ENCODE measurements at places on chromosomes 5 and 9.
A peak's percentile ranks its signal among the peaks of the same experiment; 100 is the strongest.

- no peak for DNase-seq
Observed at GRCh38 chr5:38574009-38574408, 17.6 kb upstream of the LIFR start.

DNA sequence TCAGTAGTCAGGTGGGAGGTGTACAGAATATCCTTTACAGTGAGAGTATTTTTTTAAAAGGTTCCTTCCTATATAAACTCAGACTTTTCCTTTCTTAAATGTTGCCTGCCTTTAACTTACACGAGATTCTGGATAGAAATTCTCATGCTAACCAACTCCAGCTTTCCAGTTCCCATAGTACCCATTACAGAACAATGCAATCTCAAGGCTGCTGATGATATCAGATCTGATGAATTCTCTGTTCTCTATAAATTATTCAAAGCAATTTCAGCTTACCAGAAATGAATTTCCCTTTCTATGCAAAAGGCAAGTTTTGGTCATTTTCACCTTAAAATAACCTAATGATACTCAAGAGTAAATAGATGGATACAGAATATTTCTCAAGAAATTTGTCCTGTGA lies 90.3 kb downstream of the NUDT12 start:
- DNase-seq: no peak

- DNase-seq: peak; percentile 27
Observed at GRCh38 chr9:70111641-70112236, 68.1 kb downstream of the MAMDC2 start.

- peak; percentile 26 for DNase-seq
Observed at GRCh38 chr9:13432904-13433303, 153.4 kb upstream of the MPDZ start.

GRCh38 chr9:17117372-17117771 lies 17.5 kb upstream of the CNTLN start:
- DNase-seq: no peak

DNA sequence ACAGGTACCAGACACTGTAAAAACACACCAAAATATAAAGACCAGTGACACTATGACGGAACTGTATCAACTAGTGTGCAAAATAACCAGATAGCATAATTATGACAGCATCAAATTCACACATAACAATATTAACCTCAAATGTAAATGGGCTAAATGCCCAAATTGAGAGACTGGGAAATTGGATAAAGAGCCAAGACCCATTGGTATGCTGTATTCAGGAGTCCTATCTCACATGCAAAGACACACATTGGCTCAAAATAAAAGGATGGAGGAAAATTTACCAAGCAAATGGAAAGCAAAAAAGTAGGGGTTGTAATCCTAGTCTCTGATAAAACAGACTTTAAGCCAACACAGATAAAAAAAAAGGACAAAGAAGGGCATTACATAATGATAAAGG lies 416.3 kb upstream of the ZNF608 start:
- no peak for DNase-seq

DNA sequence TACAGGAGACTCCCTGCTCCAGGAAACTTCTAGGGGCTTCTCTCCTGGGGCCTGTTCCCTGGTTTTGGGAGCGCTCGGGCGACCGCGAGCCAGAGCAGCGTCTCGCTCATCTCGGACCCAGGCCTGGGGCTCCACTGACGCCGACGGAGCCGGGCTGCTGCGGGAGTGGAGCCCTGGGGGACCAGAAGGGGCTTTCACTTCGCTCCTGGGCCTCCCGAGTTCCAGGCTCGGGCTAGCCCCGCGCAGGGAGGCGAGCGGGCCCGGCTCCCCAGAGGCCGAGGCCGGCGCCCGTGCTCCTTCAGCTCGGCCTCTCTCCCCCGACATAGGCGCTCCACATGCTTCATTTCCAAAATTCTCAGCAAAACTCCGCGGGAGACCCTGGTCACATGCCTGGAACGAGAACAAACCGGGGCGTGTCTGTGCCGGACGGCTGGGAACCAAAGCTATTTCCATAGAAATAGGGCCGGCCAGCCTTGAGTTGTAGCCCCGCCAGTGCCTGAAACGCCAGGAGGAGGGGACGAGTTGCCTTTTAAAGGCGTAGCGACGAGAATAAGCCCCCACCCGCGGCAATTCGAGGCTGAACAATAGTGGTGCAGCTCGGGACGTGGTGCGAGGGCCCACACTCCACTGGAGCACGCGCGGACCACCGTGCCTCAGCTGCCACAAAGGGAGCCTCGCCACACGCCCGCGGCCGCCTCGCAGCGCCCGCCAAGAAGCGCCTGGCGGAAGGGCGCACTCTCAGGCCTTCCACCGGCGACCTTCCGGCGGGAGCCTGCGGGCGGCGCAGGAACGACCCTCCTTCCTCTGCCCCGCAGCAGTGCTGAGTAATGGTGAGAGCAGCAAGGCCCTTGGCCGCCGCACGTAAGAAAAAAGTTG lies 1.1 kb upstream of the G3BP1 start:
- peak; percentile 47 for DNase-seq

- DNase-seq: peak; percentile 80
Observed at GRCh38 chr9:113340011-113340699, at the start of gene WDR31. WDR31 (minus strand) TSS chr9:113340275; CDS start chr9:113332022, 8,253 bp downstream.

- peak; percentile 63 for DNase-seq
Observed at GRCh38 chr9:81902626-81903025, 25.6 kb upstream of the SPATA31D4 start.

- no peak for DNase-seq
Observed at GRCh38 chr9:69193685-69194032, 19.6 kb downstream of the TJP2 start.

GRCh38 chr5:128778474-128778873 lies 186.8 kb upstream of the SLC27A6 start:
- no peak for DNase-seq

GRCh38 chr9:104094534-104095015 lies 466 bp downstream of the SMC2 start:
- no peak for DNase-seq

- DNase-seq: no peak
Observed at GRCh38 chr5:157689942-157690689, 18.8 kb downstream of the C5orf52 start.

DNA sequence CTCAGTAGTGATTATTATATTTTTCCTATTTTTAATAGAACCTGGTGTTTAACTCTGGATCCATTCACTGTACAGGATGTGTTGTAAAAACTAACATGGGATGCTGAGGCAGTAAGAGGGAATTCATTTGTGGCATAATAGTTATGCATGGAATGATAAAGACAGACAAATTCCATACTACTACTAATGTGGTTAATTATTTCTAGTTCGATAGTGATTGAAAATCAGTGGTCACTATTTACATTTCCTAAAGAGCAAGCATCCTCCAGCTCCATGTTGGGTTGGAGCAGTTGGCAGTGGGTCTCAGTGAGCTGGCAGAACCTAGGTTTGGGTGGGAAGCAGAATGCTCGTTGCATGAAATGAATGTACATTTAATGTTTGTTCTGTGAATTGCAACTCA lies 122.6 kb downstream of the SAXO1 start:
- DNase-seq: no peak

- DNase-seq: no peak
Observed at GRCh38 chr5:167861129-167861927, 430.1 kb upstream of the WWC1 start.

DNA sequence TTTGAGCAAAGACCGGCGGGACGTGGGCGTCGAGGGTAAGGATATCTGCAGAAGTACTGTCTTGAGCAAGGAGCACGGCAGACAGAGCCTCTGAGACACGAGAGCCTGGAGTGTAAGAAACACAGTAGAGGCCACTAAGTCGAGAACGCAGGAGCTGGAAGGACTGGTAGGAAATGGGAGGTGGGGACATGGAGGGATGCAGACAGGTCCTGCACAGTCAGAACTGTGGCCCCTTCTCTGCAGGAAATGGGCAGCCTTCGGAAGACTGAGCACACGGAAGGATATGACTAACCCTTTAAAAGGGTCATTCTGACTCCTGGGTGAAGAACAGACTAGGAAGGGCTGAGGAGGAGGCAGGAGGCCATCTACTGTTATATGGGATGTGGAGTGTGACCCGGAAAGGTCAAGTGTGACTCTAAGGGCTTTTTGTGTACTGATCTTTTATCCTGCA lies 1.4 kb upstream of the CAMSAP1 start:
- DNase-seq: peak; percentile 15

DNA sequence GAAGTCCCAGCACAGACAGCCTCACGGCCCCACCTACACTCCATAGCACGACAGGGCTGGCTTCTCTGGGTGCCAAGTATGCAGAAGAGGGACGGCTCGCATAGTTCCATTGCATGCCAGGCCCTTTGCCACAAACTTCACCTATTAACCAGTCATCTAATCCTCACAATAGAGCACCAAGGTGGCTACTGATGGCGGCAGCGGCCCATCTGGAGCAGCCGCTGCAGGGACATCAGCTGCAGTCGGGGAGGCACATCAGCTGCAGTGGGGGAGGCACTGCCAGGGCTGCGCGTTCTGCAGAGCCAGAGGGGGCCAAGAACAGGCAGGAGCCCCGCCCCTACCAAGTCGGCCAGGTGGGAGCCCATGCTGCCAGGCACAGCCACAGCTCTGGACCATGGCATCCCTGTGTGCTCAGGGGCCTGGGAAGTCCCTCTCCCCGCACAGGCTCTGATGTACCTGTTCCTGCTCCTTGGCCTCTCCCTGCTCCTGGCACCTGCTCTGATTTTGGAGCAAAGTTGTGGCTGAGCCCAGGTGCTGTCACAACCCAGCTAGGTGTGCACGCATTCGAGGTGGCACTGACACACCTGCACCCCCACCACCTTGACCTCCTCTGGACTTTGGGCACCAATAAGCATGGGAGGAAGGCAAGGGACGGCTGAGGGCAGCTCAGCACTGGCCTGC lies 61.5 kb upstream of the SYNPO start:
- DNase-seq: no peak

DNA sequence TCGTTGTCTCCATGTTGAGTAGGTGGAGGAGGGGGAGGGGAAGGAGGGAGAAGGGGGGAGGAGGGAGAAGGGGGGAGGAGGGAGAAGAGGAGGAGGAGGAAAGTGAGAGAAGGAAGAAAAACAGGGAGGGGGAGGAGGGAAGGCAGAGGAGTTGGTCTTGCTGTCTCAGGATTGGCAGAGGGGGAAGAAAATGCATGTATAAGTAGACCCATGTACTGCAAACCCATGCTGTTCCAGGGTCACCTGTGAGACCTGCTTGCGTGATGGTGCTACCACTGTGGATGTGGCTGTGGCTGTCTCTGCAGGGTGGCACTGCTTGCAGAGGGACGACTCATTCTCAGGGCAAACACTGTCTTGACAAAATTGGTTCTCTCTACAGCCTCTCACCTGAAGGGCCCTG lies 76.3 kb downstream of the PTCH1 start:
- no peak for DNase-seq

DNA sequence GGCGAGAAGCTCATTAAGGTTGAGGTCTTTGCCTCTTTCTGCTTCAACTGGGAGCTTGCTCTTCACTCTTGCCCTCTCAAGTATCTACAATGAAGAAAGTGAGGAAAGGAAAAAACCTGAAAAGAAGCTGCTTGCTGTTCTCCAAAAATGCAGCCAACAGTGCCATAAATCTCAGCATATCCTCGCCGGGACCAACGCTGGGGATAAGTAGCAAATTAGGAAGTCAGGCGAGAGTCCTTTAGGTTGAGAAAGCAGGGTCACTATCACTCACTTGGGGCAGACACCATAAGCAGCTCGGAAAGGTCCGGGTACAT lies 399 bp downstream of the NUP155 start:
- DNase-seq: no peak

DNA sequence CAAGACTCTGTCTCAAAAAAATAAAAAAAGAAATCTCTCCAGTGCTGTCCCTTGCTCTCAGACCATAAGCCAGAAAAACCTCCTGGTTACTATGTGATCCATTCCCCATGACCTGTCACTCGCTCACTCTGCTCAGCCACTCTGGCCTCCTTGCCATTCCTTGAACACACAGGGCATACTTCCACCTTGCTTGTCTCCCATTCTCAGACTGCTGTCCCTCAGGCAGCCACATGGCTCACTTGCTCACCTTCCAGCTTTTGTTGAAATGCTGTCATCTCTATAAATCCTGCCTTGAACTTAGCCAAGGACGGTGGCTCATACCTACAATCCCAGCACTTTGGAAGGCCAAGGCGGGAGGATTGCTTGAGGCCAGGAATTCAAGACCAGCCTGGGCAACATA lies 82.9 kb downstream of the UGCG start:
- DNase-seq: no peak

- no peak for DNase-seq
Observed at GRCh38 chr5:88108490-88109279, 160.0 kb downstream of the TMEM161B start.

- DNase-seq: peak; percentile 36
Observed at GRCh38 chr5:93915142-93915553, 173.7 kb upstream of the POU5F2 start.

DNA sequence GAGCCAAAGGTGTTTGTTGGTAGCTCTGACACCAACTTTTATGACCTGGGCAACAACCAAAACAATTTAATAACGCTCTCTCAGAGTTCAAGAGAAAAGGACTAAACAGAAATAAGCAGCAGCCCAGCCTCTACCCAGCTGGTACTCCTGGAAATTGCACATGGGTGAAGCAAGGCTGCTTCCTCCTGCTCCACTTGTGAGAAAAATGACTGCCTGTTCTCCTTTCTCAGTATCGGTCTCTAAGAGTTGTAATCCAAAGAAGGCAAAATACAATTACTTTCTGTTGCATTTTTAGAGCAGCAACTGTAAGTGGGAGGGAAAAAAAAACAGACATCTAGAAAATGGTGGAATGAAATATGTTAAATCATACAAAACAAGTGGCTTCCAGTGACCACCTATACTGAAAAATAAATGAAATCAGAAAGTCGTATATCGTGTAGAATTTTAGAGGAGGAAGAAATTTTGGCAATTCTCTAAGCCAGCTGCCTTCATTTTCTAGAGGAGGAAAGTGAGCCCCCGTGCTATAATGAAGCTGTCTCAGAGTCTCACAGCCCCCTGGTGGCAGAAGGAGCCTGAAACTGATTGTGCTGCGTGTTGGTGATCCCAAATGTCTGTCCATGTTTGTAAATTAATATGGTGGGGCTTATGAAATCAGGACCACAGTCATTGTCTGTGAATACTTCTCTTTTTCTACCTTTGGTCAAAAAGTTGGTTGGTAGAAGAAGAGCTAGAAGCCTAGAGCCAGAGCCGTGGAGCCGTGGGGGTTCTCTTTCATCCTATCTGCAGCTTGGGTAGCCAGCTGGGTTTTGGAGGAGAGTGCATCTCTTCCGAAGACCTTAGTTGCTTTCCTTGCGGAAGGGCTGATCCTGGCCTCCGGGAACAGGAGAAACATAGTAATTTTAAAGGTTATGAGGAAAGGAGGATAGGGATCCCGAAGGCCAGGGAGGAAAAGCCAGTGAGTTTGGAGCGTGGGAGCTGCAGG lies 139.9 kb downstream of the PIP5K1B start:
- no peak for DNase-seq

DNA sequence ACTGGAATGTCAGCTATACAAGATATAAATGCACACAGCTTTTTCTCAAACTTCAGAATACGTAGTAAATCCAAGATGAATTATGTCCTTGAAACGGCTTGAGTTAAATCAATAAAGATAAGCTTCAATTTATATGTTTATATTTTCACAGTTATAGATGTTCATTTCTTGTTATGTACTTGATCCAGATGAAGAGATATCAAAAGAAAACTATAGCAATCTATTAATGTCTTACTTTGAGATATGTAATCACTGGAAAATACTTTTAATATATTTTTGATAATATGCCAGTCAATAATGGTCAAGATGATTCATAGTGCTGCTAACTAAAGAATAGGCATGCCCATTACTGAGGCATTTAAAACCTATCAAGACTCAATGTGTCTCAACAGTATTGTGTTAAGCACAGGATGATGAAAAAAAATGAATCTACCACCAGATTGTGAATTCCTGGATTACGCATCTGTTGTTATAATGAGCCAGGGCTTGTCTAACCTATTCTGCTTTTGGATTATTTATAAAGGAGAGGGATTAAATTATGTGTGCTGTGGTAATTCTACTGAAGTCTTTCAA lies 372.6 kb upstream of the PRR16 start:
- no peak for DNase-seq

GRCh38 chr5:14405267-14405666 lies 176.3 kb upstream of the OTULINL start:
- peak; percentile 36 for DNase-seq
